Panc1 (cell line): ENCODE measurements at places on chromosomes 12 and 14.

DNA sequence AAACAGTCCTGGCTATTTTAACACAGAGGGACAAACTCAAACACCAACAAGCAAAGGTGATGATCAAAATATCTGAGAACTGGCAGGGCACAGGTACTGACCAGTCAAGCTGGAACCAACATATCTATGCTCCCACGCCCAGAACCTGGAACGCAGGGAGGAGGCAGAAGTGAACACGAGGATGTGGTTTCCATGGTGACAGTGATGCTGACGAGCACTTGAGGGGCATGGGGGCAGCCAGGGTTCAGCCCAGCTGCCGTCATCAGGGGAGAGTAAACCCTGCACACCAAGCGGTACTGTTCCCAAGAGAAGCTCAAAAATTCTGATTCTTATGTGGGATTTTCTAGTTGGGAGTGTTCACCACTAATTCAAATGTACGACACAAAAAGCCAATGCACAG is 113.6 kb upstream of the SFSWAP start:
- no peak for DNase-seq

- no peak for DNase-seq
These were observed 236.0 kb downstream of the BCL11B start for GRCh38 chr14:99035712-99036610.

DNA sequence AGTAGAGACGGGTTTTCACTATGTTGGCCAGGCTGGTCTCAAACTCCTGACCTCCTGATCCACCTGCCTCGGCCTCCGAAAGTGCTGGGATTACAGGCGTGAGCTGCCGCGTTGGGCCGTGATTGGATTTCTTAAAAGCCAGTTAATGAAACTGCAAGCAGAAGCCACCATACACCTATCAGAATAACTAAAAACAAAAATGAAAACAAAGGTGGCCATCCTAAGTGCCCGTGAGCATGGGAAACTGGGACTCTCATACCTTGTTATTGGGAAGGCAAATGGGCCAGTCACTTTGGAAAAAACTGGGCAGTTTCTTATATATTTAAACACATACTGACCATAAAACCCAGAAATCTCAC is 7.7 kb upstream of the TCTN1 start:
- DNase-seq: no peak

GRCh38 chr12:103748875-103749274 is 92.2 kb downstream of the NT5DC3 start:
- DNase-seq: no peak

DNA sequence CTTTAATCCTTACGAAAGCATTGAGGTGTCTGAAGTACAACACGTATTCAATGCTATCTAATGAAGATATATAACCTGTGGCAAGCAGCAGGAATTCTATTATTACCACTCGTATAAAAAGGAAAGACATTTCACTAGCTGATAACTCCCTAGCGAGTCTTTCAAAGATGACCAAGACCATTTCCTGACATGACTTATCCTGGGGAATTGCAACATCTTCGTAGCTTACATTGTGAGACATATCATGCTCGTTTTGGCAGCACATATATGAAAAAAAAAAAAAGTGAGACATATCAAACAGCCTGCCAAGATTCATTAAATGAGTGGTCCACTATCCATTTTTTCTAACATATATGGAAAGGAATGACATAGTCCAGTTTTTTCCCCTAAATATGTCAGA is 337.0 kb downstream of the FSCB start:
- no peak for DNase-seq

DNA sequence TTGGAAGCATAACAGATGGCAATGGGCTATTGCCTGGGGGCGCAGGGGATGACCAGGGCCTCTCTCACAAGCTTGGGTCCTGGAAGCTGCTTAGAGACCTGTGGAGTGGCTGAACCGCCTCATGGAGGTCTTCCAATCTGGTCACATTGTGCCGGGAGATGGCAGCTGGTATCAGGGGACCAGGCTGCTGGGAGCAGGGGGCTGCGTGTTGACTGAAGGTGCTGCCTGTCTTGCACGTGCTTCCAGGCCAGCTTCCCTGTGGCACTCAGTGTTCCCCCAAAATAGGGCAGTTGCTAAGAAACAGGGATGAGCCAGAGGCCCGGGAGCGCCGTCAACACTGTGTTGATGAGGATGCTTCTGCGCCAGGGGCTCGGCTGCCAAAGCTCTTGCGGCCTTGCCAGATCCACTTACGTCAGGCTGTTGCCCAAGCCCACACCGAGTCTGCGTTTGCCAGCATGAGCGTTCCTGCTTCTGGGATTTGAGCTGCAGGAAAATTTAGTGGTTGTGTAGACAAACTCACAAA is 39.8 kb downstream of the ELK3 start:
- no peak for DNase-seq

- no peak for DNase-seq
These were observed 151.1 kb downstream of the CEP83 start for GRCh38 chr12:94308612-94309011.

DNA sequence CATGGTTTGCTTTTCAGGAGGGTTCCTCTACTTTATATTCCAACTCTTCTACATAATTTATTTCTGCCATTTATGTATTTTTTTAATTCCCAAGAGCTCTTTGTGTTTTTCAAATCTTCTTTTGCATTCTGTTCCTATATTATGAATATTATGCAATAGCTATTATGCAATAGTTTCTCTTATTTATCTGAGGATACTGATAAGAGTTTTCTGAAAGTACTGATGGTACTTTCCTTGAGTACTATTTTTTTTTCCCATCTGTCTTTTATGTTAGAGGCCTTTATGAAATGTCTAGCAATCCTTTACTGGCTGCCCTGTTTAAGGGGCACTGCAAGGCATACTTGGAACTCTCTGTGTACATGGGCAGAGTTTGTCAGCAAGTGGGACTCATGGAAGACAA is 93.4 kb downstream of the SLC41A2 start:
- DNase-seq: no peak
